GM12891 (cell line): ENCODE measurements at places on chromosomes 3 and 15.

DNA sequence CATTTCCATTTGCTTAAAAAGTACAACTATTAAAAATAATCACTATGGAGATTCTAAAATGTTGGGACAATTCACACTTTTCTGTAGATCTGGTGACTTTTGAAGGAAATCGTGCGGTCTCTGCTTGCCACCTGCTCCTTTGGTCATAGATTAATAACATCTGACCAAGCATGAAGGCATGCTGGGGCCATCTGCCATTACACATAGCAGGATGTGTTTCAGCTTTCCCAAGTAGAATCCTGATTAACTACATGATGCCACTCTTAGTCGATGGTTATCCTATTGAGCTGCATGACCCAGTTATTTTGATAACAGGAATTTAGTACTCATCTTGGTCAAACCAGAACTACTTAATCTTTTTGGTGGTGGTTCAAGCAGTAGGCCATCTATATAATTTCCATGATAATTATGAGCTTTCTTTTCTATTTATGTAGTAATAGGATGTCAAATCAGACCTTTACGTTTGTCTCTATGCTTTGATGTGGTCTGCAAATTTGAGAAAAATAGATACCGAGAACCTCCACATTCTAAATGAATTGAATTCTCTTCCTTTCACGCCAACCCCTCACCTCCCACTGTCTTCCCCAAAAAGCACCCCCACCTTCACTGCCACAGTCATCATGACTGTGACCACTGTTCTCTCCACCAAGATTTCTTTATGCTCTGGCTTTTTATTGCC lies 158.1 kb downstream of the DIPK2A start:
- no peak for DNase-seq

GRCh38 chr3:5499404-5499803 lies 311.9 kb downstream of the EDEM1 start:
- DNase-seq, result no peak

DNA sequence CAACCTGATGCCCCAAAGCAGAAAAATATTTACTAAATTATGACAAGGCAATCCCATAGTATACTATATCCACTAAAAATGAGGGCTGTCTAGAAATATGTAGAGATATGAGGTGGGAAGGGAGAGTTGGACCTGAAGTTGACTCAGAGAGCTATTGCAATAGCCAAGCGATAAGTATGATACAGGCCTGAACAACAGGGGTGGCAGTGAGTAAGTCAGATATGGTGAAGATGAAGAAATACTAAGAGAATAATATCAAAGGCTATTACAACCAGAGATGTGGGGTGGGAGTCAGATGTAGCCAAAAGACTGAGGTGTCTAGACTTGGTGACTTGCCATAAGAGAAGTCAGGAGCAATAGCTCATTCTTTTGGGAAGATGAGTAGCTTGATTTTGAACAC lies 9.2 kb downstream of the HSPBAP1 start:
- no peak for DNase-seq

GRCh38 chr15:34275154-34275553 lies 50.3 kb downstream of the EMC4 start:
- DNase-seq, result no peak

GRCh38 chr3:126522363-126522788 lies 1.6 kb upstream of the CHST13 start:
- peak; percentile 69 for DNase-seq

DNA sequence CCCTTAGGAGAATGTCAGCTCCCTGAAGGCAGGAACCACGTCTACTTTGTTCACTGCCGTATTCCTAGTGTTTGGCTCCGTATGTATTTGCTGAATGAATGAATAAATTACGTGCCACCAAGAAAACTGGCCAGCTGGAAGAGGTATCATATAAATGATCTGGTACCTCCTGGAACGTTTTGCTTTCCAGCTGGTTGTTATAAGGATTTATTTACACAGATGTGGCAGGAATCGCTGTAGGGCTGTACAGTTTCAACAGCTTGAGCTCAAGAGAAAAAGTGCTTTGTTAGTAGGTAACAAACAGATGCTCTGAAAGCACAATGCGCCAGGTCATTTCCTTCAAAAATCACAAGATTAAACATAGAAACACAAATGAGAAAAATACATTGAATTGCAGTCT lies 108.8 kb upstream of the ATP2B2 start:
- no peak for DNase-seq

- no peak for DNase-seq
These were observed 17.8 kb upstream of the TXNRD3 start for GRCh38 chr3:126672741-126673140.

GRCh38 chr3:189573004-189573403 lies 58.2 kb upstream of the TP63 start:
- no peak for DNase-seq

DNA sequence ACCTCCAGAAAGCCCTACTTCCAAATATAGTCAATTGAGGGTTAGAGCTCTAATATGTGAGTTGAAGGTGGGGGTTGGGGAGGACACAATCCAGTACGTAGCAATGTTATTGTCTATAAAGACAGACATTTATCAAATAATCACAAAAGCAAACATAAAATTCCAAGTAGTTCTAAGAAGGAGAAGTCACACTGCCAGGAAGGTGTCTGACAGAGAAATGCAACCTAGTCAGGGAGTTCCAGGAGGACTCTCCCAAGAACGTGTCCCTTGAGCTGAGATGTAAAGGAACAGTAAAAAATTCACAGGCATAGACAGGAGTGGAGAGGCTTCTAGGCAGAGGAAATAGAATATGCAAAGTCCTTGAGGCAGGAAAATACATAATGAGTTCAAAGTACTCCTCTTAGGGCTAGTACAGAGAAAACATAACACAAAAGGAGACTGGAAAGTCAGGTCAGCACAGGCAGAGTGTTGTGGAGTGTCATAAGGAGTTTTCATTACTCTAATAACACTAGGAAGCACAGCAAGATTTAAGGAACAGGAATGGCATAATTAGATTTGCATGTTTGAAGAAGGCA lies 277.6 kb upstream of the STT3B start:
- DNase-seq, result no peak

DNA sequence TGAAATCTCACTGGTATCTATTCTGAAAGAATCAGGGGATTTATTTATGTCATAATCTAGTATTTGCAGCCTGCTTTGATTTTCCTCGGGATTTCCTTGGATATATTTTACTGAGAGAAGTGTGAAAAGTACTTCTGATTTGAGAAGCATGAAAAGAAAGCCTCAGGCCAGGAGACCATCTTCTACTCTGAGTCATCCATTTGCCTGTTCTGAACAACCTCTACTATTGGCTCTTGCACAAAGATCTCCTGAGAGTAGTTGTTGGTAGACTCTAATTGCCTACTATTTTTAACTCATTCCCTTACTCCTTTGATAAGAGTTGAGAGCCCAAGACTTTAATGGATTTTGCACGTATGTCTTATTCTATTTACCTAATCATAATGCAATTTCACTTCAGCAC lies 318.9 kb downstream of the BCHE start:
- DNase-seq, result no peak

- no peak for DNase-seq
These were observed 1.4 kb downstream of the SOX14 start for GRCh38 chr3:137765310-137766033.

- no peak for DNase-seq
These were observed 10.6 kb downstream of the FAM107A start for GRCh38 chr3:58566398-58567250.

DNA sequence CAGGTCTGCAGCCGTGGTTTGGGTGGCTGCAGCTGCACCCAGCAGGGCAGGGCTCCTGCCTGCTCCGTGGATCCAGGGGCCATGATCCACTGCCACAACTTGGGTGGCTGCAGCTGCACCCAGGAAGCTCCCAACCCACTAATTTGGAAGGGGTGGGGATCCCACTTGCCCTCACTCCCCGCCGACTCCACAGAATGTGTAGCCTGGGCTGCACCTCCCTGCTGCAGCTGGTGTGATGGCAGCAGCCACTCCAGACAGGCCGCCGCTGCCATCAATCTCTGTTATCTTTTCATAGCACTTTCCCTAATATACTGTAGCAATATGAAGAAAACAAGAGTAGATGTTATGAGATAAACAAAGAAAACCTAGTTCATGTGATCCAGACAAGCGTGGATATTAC lies 137.8 kb upstream of the CNTN3 start:
- DNase-seq, result no peak

- DNase-seq, result no peak
These were observed 300.5 kb upstream of the ALCAM start for GRCh38 chr3:105065895-105066839.

- no peak for DNase-seq
These were observed 8.3 kb downstream of the TF start for GRCh38 chr3:133754455-133754854.

- no peak for DNase-seq
These were observed 70.2 kb upstream of the HRH1 start for GRCh38 chr3:11084098-11084497.

- DNase-seq, result no peak
These were observed 50.3 kb upstream of the ATG7 start for GRCh38 chr3:11221818-11222415.

GRCh38 chr3:11640009-11640673 lies 3.6 kb downstream of the VGLL4 start:
- no peak for DNase-seq

DNA sequence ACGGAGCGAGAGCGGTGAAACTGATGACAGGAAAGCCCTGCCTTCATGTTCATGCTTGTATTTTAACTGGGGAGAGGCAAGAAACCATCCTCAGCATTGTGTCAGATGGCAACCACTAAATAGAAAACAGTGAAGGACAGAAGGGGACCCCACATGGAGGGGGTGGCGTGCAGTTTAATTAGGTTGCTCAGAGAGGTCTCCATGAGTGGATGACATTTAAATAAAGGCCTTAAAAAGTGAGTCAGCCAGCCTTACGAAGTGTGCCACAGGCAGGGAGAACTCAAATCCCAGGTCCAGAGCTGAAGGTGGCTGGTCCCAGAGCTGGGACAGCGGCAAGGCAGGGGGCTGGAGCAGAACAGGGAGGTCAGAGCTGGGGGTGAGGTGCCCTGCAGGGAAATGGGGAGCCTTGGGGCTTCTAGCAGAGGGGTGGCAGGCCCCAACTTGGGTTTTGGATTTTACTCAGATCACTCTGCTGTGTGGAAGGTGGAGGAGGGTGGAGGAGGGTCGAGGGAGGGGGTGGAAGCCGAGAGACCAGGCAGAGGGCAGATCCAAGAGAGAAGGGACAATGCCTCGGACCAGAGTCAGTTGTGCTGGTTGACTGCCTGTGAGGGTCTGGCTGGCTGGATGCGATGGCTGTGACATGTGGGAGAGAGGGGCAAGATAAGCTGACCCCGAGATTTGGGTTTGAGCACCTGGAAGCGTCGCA lies 73.7 kb downstream of the KLF13 start:
- DNase-seq, result no peak

DNA sequence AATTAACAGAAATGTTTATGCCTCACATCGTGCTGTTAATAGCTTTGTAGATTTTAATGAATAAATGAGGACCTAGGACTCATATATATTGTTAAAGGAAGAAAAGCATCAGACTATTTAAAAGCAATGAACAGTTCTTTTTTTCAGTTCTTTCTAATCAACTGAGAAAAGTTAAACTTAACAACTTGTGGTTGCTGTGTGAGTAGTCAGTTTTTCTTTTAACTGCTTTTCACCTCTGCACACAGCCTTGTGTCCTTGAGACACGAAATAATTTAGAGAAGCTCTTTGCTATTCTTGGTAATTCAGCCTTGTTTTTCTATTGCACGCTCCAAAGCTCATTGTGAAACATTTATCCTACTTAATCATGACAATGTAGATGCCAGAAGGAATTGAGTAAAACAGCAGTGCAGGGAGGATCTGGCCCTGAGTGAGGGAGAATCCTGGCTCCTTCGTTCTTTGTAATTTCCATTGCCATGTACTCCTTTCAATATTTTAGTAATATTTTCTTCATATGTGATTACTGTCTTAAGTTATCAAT lies 499.0 kb downstream of the PYDC2 start:
- DNase-seq, result no peak

DNA sequence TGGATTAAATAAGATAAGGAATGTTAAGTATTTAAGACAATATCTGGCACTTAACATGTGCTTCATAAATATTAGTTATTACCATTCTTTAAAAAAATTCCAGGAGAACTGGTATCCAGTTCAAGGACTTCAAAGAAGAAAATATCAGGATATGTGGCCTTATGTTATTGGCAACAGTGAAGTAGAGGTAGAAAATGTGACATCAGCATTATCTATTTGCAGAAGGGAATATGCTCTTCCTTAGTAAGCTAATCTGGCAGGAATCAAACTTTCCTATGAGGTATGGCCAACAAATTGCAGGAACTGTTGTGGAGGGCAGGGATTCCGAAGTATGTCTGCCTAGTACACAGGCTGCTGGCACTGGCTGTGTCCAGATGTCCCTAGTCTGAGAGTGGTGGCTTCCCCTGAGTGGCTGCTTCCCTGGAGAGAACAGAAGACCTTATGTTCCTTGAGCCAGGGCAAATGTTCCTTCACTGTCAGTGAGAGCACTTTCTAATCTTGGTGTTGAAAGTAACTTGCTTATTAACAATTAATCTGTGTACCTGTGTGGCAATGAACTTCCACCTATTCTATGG lies 351.7 kb upstream of the THRB start:
- no peak for DNase-seq

GRCh38 chr15:76823890-76824289 lies 81.2 kb downstream of the SCAPER start:
- no peak for DNase-seq

DNA sequence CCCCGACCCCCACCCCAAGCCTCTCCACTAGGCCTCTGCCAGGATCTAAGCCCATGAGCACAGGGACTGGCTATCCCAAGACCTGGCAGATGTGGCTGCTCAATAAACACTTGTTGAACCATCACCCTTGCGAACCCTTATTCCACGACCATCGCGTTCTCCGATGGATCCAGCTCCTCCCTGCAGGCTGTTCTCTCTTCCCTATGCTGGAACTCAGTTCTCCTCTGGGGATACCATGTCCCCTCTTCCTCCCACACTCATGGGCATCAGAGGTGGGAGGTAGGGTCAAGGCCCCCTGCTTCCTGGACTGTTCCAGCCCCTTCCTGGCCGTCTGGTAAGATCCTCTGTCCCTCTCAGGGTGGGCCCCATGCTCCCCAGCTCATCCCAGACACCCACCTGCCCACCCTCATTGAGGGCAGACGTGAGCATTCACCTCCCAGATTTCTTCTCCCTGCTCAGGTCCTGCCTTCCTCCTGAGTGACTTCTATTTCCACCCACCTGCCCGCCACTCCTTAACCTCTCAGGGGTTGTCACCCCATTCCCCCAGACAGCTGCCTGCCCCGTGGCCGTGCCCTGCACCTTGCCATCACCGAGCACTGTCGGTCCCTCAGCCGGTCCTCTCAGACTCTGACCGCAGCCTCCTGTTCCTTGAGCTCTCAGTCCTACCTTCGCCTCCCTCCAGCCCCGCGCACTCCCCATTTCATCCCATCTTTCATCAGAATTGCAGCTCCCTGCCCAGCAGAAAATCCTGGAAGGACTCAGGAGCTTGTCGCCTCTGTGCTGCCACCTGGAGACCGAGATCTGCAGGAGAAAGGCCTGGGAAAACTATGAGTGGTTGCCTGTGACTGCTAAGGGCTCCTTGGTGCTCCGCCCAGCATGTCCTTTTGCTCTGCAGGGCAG lies 42.0 kb downstream of the PML start:
- DNase-seq, result no peak

GRCh38 chr15:55250392-55250791 lies 39.2 kb downstream of the RAB27A start:
- DNase-seq, result no peak
